ENCODE measurements at places on chromosomes 6 and 20.

- DNase-seq = no peak
These were observed 9.8 kb downstream of the CTSZ start for GRCh38 chr20:58997141-58997770.

GRCh38 chr6:158044525-158044888 lies 62.8 kb downstream of the SYNJ2 start:
- DNase-seq = no peak

GRCh38 chr6:21208081-21208795 lies 385.3 kb upstream of the SOX4 start:
- no peak for DNase-seq

DNA sequence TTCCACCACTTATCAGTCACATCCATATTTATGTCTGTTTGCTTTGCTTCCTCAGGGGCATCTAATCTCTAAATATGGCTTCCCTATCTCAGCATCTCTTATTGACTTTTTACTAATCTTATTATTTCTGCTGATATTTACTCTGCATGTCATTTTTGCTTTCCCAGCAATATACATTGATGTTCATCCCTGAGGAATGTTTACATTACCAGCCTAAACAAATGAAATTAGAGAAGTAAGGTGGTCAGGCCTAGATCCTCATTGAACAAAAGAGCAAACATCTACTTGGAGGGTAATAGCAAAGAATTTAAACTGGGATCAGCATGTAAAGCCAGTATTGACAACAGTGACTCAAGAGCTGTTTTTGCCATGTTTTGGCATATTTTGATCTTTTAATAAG lies 546.4 kb downstream of the MMUT start:
- DNase-seq = no peak

DNA sequence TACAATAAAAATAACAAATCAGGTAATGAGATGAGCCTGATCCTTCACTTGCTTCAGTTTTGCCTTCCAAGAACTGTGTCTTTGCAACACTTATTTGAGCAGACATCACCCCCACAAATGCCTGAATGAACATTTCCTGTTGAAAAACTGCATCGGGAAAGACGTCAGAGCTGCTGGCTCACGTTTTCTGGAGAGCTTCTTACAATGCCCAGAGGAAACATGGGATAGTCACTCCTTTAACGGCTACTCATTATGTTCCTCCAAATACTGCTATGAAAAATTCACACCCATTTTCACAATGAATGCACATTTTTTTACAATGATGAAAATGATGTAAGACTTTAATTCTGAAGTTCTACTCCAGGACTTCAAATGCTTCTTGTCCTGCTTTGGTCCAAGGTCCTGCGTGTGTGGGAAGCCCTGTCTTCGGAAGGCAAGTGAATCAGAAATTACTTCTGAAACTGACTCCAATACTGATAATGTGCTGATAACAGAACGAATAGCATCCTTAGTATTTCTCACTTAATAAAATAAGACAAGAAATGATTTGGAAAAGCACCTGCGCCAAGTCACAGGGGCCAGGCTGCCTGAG lies 238.0 kb downstream of the ANKRD60 start:
- DNase-seq = peak; percentile 74

GRCh38 chr6:90574610-90575009 lies 12.3 kb downstream of the MAP3K7 start:
- no peak for DNase-seq

- DNase-seq = no peak
These were observed 2.2 kb upstream of the CNR1 start for GRCh38 chr6:88168362-88168761.

- DNase-seq = no peak
These were observed 512.6 kb upstream of the MAP3K7 start for GRCh38 chr6:91099479-91099878.

- DNase-seq = no peak
These were observed 12.0 kb downstream of the RRAGD start for GRCh38 chr6:89400050-89400449.

GRCh38 chr20:56953048-56953586 lies 313.3 kb downstream of the BMP7 start:
- DNase-seq = no peak

DNA sequence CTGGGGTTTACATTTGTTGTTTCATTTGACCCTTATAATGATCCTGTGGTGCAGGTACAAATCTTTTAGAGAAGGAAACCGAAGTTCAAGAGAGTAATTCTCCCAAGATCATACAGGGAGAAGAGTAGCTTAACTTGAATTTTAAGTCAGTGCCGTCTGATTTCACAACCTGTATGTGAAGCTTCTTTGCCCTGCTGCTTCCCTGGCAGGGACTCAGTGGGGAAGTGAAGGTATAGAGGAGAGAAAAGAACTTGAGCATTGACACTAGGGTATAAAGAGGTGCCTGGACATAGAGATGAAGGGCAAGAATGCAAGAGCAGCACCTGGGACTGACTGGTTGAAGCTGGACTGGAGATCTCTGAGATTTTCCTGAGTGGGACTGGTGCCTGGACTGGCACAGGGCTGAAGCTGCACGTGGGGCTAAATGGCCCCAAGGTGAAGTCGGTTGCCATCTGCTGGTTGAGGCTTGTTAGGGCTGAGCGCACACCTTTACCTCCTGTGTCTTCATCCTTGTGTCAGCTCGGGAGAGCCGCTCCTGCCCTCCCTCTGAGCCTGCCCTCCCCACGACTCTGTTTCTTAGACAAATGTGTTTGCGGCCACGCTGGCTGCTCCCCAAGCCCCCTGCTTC lies 41.8 kb downstream of the FARS2 start:
- DNase-seq = peak; percentile 77

- DNase-seq = no peak
These were observed 2.0 kb upstream of the SLC17A3 start for GRCh38 chr6:25875926-25876602.

GRCh38 chr20:33480048-33480447 lies 9.8 kb upstream of the CBFA2T2 start:
- DNase-seq = no peak

DNA sequence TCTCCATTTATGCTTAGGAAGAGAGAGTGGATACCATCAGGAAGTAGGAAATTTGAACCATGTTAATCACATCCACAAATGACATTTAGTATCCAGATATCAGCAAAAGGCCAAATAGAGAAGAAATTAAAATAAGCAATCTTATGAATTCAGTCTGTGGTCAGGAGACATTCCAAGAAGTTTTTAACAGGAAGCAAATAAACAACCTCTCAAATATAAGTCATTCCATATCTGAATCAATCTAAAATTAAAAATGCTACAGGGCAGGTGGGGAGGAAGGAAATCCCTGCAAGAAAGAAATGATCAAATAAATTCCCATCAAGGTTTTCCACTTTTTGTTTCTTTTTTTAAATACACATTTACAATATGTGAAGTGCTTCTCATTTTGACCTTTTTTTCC lies 520.6 kb downstream of the LMBRD1 start:
- DNase-seq = no peak

- no peak for DNase-seq
These were observed 14.8 kb downstream of the CLIC5 start for GRCh38 chr6:46000905-46001304.

GRCh38 chr6:72218125-72218524 lies 331.8 kb downstream of the RIMS1 start:
- peak; percentile 18 for DNase-seq

DNA sequence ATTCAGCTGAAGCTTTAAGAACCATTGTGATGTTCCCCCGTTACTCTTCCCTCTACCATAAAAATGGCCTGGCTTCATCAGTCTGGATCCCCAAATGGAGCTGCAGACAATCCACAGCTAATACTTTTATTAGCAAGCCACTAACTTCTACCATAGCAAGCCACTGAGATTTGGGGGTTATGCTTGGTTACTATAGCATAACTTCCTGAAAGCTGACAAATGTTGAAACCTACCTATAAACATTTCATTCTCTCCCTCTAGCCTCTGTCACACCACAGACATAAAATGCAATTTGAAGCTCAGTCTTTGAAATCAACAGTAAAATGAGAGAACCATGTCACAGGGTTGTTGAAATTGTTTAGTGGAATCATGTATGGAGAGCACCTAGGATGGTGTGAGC lies 3.0 kb upstream of the HTR1E start:
- no peak for DNase-seq

- DNase-seq = no peak
These were observed 301.9 kb downstream of the TFAP2A start for GRCh38 chr6:10112871-10113549.

GRCh38 chr6:25617997-25618396 lies 34.0 kb upstream of the SCGN start:
- DNase-seq = no peak

DNA sequence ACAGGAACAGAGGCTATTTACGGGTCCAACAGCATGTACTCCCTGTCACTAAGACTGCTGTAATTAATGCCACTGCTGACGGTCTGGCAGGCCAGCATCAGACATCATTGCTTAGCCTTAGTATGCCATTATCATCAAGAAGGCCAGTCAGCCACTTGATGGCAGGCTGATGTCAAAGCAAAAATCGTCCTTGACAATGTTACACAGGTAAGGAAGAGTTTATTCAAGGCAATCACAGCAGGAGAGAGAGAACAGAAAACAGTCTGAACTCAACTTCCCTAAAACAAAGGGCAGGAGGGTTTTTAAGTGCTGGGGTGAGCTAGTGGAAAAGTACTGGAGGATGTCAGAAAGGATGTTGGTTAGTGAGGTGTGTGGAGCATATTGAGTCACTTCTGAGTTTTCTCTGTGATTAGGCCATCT lies 25.1 kb downstream of the FKBP1C start:
- no peak for DNase-seq

GRCh38 chr20:50819349-50819748 lies 24.5 kb downstream of the BCAS4 start:
- DNase-seq = no peak

- DNase-seq = peak; percentile 77
These were observed 1.3 kb downstream of the EPPIN start for GRCh38 chr20:45545754-45546453.

- no peak for DNase-seq
These were observed 9.9 kb upstream of the MMP9 start for GRCh38 chr20:45998761-45999160.

GRCh38 chr20:49386848-49387580 lies 95.5 kb downstream of the KCNB1 start:
- DNase-seq = no peak

DNA sequence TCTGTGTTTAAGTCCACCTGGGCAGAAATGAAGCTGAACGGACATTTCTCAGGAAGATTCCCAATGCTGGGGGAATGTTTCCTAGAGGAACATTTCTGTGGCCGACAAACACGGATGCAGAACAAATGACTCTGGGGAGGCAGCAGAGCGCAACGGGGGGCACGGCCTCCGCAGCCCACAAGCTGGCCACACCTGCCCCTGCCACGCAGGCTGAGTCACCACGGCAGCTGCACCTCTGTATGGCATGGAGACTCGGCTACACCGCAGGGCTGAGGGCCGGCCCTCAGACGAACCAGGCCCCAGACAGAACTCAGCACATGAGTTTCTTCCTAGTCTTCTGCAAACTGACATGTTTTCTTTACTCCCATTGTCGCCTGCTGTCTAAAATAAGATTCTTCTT lies 10.0 kb upstream of the PRR18 start:
- DNase-seq = no peak

- no peak for DNase-seq
These were observed 4.4 kb downstream of the AMD1 start for GRCh38 chr6:110878751-110879522.

DNA sequence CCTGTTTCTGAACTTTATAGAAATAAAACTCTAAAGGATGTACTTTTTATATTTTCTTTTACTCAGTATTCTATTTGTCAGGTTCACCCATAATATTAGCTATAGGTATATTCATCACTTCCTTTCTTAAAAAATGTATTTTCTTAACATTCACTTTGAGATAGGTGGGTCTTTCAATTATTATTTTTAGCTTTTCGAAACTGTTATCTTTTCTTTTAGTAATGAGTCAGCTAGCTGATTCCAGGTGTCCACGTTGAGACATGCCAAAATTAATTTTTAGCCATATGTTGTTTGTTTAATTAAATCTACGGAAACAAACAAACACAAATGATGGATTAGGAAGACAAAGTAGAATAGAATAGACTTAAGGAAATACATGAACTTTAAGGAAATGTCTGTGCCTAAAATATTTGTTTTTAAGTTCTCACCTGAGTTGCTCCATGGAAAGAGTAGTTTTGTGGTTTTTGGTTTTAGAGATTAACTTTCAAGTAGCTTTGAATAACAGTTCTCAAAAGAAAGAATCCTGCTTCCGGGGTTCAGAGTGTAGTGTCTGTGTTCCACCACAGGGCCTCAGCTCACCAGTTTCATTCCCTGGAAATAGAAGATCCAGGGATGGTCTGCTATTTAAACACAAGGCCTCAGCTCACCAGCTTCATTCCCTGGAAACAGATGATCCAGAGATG lies 435.0 kb downstream of the HAO1 start:
- DNase-seq = no peak

- DNase-seq = no peak
These were observed 47.9 kb downstream of the ELMO2 start for GRCh38 chr20:46358346-46359058.

GRCh38 chr6:169618526-169619490 lies 83.0 kb downstream of the WDR27 start:
- DNase-seq = peak; percentile 36

- DNase-seq = peak; percentile 27
These were observed 9.1 kb upstream of the MAPK13 start for GRCh38 chr6:36120979-36121786.

DNA sequence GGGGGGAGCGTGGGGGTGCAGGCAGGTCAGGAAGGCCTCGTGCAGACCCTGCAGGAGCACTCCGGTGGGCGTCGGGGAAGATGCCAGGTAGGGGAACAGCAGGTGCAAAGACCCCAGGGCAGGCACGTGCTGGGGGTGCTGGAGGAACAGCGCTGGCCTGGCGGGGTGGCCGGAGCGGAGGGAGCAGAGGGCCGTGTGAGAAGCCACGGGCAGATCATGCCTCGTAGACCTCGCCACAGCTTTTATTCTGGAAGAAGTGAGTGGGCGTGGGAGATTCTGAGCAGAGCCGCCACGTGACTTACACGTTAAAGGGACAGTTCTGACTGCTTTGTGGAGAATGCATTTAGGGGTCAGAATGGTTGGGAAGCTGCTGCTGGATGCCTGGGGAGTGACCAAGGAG lies 9.3 kb downstream of the NTSR1 start:
- DNase-seq = no peak

DNA sequence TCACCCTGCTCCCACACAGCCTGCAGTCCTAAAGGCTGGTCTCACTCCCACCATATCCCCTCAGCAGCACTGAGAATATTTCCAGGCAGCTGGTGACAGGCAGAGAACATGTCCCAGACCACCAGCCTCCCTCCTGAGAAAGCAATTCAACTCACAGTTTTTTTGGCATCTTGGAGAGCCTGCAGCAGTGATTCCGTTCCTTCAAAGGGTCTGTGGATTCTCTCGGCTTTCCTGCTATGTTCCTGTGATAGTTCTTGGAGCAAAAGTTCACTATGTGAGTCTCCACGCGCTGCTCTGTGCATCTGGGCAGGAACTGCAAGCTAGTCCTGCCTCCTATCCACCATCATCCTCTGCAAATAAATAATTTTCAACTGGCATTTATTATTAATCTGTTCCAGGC lies 448.3 kb upstream of the HSF2 start:
- DNase-seq = no peak

GRCh38 chr20:62217913-62218773 lies 1.9 kb downstream of the HRH3 start:
- no peak for DNase-seq
